ENCODE measurements at places on chromosomes 3 and 15.

- no peak for DNase-seq
These were observed 4.6 kb upstream of the SKIL start for GRCh38 chr3:170352936-170353335.

GRCh38 chr3:151625086-151625485 lies 108.6 kb upstream of the AADACL2 start:
- DNase-seq = no peak

DNA sequence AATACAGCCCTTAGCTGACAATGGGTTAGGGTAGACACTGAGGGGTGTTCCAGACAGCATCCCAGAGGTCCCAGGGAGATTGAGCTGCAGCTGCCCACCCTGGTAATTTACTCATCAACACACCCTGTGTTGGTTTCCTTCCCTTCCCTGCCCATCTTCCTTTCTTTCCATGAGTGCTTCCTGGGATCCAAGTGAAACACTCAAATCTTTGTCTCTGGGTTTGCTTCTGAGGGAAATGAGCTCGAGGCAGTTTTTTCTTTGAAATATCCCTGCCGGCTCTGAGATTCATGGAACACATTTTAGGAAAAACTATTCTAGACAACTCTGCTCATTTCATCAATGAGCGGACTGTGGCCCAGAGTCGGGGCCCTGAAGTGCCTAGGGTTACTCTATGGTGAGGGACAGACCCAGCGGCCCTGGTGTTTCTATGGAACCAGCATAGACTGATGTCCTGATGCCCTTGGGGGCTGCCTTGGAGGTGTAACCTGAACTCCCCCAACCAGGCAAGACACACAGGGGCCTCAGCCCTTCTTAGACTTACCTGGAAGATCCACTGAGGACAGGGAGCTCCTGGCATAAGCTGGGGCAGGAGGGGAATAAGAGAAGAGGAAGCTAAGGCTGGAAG lies 14.9 kb upstream of the CSRNP1 start:
- DNase-seq = no peak

- no peak for DNase-seq
These were observed 610.2 kb downstream of the ZNF385D start for GRCh38 chr3:21140785-21141184.

GRCh38 chr3:177478170-177478867 lies 281.0 kb upstream of the TBL1XR1 start:
- no peak for DNase-seq

- no peak for DNase-seq
These were observed 10.6 kb downstream of the PIK3CB start for GRCh38 chr3:138824114-138824506.

DNA sequence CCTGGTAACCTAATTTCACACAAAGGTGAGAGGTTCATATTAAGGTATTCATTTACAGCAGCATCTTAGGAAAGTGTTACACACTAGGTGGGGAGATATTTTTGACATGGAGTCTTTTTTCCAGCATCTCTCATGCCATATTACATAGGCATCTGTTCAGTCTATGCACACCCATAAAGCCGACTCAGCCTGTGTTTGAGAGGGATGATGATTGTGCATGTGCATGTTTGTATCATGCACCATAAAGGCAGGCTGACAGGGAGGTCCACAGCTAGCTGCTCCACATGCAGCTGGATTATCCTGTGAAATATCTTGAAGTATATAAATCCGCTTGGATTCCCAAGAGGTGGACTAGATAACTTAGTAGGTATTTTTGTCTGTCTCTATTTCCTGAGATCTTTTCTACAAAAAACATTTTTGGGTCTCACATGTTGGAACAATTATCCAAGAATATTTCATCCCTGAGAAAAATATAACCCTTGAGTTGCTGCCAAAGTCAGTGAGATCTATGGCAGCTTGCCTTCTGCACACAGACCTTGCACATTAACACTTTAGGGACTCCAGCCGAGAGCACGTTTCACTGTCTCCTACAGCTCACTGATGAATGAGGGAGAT lies 288.4 kb upstream of the DPH6 start:
- no peak for DNase-seq

DNA sequence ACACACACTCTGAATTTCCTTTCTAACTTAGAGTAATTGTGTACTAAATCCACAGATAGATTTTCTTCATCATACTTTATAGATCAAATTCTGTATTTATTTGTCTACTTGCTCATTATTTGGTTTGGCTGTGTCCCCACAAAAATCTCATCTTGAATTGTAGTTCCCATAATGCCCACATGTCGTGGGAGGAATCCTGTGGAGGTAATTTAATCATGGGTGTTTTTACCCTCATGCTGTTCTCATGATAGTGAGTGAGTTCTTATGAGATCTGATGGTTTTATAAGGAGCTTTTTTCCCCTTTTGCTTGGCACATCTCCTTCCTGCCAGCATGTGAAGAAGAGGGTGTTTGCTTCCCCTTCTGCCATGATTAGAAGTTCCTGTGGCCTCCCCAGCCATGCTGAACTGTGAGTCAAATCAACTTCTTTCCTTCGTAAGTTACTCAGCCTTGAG lies 198.3 kb upstream of the TGFBR2 start:
- no peak for DNase-seq

DNA sequence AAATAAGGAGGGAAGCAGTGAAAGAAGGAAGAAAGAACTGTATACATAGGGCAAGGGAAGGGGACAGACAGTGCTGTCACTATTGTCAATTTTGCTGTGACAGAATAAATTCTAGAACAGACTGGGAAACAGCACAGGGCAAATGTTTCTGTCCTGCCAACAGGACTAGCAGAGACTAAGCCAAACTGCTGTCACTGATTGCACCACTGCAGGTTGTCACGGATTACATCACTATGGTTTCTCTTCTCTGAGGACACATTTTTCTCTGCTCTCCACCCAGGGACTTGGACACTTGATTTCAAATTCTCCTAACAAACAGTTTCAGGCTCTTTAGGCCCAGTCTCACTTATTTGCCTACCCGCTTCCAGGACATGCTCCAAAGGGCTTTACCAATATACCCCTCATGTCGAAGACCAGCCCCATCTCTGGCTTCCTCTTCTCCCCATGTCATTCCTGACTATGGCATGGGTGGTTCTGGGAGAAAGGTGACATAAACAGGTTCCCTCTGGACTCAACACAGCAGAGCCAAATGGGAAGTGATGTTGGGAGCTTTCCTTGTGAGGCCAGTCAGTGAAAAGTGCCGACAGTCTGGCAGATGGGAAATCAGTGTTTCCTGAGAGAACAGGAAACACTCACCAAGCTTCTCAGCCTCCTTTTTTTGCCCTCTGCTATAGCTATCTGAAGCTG lies 70.2 kb upstream of the ST3GAL6 start:
- no peak for DNase-seq

DNA sequence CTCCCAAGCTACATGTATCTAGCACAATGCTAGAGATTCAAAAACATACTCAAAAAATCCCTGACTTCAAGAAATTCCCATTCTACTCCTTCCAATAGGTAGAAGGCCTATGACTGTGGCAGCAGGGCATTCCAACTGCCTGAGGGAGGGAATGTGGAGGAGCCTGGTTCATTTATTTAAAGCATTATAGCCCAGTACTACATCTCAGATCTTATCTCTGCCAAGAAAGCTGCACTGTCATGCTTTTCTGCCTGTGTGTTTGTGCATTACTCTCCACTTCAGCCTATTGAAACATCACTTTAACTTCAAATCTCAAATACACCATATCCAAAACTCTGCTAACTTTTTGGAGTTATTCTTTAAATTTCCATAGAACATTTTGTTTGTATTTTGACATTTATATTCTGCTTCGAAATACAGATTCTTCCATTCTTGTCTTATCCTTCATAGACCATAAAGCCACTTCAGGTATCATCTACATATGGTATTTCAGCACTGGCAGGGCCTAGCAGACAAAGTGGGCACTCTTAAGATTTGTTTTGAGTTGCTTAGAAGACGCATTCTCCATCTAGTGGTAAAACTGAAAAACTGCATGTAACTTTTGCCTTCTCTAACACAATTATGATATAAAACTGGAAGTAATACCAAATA lies 59.1 kb upstream of the NEDD4 start:
- DNase-seq = no peak

- DNase-seq = no peak
These were observed 22.9 kb downstream of the MBNL1 start for GRCh38 chr3:152291649-152292066.

DNA sequence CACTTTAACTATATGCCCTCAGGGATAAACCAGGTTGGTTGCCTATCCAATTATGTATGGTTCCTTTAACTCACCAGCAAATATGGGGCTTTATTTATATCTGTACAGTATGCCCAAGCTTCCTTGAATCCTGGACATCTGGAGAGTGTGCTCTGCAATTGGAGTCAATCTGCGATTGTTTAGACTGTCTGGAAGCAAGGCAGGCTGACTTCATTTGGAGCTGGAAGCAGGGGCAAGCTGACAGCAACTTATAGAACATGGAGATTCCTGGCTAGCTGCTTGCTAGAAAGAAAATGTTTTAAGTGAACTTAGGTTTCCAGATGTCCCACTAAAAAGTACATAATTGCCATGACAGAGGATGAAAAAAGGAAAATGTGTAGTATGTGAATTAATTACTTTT lies 63.7 kb upstream of the TPRG1 start:
- DNase-seq = no peak

- DNase-seq = no peak
These were observed 111.6 kb upstream of the PHLDB2 start for GRCh38 chr3:111747490-111747889.

GRCh38 chr15:29988701-29989100 lies 94.1 kb upstream of the GOLGA8J start:
- DNase-seq = no peak

- no peak for DNase-seq
These were observed 30.4 kb upstream of the CORO2B start for GRCh38 chr15:68548364-68548763.

- DNase-seq = no peak
These were observed 66.2 kb upstream of the UBE2E1 start for GRCh38 chr3:23739536-23739935.
